Renal cortex interstitium (tissue), 15 donors: ENCODE measurements at places on chromosomes 1 and 21.

DNA sequence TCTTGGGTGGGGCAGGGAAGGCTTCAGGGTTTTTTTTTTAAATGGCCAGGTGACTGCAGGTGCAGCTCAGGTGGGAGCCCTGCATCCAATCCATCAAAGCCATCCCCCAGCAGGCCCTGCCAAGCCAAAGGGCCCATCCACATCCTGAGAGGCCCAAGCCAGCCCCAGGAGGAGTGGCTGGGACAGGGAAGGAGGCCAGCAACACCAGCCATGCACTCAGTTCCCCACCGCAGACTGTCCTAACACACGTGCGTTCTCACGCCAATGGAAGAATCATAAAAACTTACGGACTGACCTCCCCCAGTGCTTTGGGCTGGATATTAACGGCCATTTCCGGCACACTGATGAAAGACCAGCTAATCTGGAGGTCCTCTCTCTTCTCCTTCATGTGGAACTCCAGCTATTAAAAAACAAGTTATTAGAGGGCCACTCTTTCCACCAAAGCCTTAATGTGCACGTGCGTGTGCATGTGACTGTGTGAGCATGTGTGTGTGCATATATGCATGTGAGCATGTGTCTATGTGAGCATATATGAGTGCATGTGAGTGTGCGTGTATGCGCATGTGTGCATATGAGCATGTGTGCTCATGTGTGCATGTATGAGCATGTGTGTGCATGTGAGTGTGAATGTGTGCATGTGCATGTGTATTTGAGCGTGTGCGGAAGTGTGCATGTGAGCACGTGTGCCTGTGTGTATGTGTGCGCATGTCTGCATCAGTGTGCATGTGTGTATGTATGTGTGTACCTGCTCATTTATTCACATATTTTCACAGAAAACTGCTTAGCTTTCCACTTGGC is 35.1 kb downstream of the C2CD2 start:
- no peak for DNase-seq

DNA sequence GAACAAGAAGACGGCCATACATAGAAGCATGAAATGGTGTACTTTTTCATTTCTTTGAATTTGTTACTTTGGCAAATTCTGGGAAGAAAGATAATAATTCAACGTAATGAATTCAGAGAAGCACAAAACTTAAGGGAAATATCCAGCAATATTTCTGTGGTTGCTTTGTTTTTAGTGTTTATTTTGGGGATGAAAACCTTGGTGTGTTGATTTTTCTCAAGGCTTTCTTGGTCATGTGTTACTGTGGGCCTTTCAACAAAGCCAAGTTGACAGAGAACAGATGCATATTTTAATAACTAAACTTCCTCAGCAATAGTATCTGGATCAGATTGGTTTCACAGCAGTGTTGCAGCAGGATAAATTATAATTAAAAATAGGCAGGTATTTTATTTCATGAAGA is 273.5 kb downstream of the GPR52 start:
- no peak for DNase-seq

DNA sequence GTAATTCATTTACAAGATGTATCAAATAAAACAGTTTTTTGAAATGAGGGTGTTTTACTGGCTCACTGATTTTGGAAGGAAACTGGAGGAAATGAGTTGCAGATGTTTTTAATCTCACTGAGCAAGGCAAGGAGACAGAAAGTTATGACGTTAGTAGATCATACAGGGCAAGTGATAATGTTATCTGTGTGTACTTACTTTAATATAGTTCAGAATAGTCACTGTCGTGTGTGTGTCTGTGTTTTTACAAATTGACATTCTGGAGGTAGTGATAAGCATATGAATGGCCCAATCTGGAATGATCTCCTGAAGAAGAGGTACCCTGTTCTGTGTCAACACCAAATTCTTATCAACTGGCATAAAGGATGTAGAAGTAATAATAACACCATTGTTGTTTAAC is 1.9 kb upstream of the GBP4 start:
- DNase-seq: no peak

DNA sequence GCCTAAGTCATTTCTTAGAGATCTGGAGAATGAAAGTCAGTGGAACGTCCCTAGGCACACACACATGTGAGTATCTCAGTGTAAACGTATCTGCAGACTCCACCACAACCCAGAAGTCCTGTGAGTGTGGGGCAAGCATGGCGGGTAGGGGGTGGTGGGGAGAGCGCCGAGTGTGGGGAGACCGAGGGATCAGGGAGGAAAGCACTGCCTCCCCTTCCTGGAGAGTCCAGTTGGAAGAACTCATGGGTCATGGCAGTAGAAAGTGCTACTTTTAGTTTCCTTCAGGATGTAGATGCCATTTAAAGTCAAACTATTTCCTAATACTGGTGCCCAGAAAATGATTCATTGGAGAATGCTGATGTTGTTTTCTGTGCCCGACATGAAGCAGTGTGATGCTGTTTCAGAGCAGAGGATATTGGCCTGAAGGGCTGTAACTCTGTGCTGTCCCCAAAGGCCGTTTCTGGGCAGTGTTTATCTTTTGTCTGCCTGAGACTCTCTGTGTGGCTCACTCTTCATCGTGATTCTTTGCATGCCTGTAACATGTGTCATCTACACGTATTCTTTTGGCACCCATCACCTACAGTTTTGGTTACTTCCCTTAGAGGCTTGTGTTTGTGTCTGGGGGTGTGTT is 45.7 kb upstream of the TSPAN2 start:
- no peak for DNase-seq

- DNase-seq: no peak
Observed at GRCh38 chr1:67983867-67984266, 66.6 kb downstream of the DIRAS3 start.

- DNase-seq: no peak
Observed at GRCh38 chr1:244674446-244674845, 21.5 kb downstream of the DESI2 start.

DNA sequence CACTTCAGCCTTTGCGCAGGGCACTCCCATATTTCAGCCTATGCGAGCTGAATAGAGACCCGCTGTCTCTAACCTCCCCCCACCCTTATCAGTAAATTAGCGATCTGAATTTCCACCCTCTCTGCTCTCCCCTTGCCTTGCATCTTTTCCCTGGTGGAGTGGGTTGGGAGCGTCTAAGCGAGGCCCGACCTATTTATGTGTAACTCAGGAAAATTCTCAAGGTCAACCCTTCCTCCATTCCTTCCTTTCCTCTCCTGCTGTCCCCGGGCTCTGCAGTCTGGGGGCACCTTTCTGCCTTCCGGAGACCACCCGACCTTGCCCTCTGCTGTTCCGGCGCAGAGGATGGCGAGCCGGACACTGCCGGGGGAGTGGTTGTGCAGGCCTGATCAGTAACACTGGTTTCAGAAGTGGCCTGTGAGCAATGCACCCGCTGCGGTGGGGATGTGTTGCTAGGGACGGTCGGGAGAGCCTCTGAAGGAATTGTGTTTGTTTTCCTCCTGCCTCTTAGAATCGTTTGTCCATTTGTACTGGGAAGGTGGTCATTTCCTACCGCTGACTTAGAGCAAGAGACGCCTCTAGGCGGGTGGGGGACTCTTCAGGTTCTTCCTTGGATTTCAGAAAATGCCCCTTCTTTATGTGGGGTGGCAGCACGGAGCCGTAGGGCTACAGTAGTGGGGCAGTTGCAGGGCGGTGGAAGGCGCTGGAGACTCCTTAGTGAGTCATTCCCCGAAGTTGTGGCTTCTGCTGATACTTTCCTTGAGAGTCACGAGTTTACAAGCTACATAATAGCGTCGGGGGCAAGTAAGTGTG is 513 bp downstream of the MGST3 start:
- no peak for DNase-seq

- no peak for DNase-seq
Observed at GRCh38 chr1:7032992-7033391, 247.7 kb downstream of the CAMTA1 start.

DNA sequence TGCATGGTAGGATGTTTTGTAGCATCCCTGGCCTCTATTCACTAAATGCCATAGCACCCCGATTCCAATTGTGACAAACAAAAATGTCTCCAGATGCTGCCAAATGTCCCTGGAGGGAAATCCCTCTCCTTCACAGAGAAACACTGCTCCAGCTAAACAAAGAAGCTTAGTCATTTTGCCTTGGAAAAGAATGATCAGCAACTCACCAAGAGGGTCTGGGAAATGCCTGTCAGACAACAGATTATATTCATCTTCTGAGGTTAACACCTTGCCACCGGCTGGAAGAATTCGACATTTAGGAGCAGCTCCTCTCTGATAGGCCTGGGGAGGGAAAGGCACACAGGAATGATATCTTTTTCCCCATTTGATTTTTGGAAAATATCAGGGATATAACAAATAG is 84.4 kb downstream of the NIBAN1 start:
- no peak for DNase-seq

DNA sequence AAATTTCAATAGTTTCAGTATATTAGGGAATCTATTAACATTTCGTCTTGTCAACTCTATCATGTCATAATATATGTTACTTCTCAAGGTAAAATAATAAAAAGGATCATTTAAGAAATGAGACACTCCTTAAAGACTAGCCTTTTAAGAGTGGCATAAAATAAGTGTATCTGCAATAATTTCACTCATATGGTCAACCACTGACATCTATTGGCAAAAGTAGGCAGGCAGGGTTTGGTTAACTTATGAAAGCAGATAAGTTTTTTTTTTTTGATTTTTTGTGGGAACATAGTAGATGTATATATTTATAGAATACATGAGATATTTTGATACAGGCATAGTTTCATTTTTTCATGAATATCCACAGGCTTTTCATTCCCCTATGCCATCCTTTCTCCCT is 5.5 kb upstream of the RGS21 start:
- peak; percentile 7 for DNase-seq

DNA sequence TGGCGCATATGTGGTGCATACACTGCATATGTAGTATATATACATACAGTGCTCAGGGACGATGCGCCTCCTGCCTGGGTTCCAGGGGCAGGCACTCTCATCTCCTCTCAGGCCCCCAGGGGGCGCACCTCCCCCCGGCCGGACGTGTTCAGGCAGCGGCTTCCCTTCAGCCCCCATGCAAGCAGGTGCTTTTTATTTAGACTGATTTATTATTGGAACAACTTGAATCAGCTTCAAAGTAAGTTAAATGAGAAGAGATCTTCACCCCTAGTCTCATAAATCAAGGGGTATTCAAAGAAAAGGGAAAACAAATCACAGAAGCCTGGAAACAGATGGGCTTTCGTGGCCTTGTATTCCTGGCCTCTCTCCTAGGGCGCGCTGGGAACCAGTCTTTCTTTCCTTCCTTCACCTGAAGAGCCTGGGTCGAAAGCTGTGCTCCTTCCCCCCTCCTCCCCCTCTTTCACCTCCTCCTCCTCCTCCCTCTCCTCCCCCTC is 64.6 kb downstream of the UBIAD1 start:
- DNase-seq: no peak

- DNase-seq: no peak
Observed at GRCh38 chr1:63653976-63654375, 60.8 kb downstream of the PGM1 start.

GRCh38 chr1:157652859-157653493 is 47.6 kb downstream of the FCRL3 start:
- DNase-seq: no peak

- no peak for DNase-seq
Observed at GRCh38 chr1:202018468-202019234, 8.3 kb downstream of the ELF3 start.
